RPMI7951 (cell line): ENCODE measurements at places on chromosomes 5 and 9.

- no peak for DNase-seq
These were observed 53.1 kb downstream of the SLC44A1 start for GRCh38 chr9:105297442-105298075.

GRCh38 chr5:88669371-88670050, 213.5 kb downstream of the MEF2C start:
- DNase-seq = no peak

DNA sequence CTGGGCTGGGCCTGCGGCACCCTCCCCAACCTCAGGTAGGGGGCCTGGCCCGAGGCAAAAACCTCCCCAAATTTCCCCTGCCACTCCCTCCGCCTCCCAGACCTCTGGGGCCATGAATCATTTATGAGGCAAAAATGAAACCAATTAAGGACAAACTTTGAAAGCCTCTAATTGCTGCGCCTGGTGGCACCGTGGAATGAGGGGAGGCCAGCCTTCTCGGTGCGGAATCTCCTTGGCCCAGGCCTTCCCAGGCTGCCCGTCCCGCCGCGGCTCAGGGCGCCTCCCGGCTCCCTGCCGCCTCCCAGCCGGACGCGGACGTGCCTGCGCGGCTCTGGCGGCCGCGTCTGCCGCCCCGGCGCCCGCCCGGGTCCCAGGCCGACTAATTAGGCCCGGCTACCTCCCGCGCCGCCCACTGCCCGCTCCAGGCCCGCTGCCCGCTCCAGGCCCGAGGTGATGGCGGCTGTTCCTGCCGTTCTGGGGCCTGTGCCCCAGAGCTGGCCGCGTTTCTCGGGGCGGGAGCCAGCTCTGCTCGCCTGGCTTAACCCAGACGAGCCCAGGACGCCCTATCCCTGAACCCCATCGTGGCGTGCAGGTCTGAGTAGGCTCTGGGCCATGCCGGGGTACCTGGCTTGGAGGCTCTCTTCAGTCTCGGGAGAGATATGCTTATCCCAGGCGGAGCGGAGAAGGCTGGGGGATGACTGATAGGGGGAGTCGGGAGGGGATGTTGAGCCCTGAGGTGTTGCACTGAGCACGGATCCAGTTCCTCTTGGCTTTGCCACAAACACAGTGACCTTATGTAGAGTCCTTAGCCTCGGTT, 20.1 kb downstream of the CXXC5 start:
- DNase-seq = peak; percentile 79

DNA sequence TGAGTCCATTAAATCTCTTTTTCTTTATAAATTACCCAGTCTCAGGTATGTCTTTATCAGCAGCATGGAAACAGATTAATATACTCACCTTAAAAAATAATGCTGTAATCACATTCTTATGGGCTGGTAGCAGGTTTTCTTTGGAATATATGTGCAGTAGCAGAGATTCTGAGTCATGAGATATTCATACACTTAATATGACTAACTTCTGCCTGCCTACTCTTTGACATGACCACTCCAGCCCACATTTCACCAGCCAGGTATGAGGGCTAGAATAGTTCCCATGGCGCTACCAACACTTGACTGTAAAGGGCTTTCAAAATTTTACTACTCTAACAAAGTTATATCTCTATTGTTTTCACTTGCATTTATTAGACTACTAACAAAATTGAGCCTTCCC, 74.1 kb upstream of the GHR start:
- no peak for DNase-seq

- peak; percentile 37 for DNase-seq
These were observed 681.8 kb downstream of the SEMA5A start for GRCh38 chr5:8864053-8864452.

DNA sequence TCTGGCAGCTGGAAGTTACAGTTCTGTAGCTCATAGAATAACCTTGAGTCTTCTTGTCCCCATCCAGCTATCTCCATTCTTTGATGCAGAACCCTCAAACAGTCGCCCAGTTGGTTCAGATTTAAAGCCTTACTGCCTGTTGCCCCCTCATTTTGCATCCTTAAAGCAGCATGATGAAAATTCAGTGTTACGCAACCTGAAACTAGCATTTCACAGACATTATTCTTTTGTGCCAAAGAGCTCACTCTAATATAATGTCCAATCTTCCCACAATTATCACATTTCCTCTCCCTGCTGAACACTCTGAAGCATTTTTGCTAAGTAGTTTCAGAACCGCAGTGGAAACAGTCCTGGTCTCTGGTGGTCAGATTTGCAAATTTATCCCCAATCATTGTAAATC, 318.0 kb downstream of the PSAT1 start:
- no peak for DNase-seq

DNA sequence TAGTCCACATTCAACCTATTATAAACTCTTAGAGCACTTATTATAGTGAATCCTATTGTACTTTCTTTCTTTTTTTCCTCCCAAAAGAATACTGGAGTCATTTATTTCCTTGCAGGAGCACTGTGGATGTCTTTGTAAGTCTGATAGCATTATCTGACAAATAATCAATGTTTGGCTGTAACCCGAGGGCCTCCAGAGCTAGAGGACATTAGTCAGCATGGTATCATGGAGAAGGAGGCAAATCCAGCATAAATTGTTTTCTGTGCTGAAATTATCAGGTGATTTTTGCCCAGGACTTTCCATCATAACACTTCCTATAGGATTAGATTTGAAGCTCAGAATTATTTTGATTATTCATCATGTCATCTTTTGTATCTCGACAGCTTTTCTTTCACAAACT, 551.0 kb downstream of the ZNF608 start:
- DNase-seq = no peak
